ENCODE measurements at places on chromosomes 3 and 15. TPM values are rescaled to one million over a fixed set of nuclear protein-coding genes. Genes with fewer than 3 reads are reported as not detected.

The CEMIP gene
- total RNA-seq: 0.19 TPM

The SLC6A1 gene
- total RNA-seq: not detected

The MAGEL2 gene
- total RNA-seq: 0.33 TPM

The ZCWPW2 gene
- total RNA-seq: under 0.01 TPM

The MYLK gene
- total RNA-seq: 22.5 TPM
